NCI-H226 (cell line): ENCODE measurements at places on chromosomes 12 and 14.
A peak's percentile ranks its signal among the peaks of the same experiment; 100 is the strongest.

DNA sequence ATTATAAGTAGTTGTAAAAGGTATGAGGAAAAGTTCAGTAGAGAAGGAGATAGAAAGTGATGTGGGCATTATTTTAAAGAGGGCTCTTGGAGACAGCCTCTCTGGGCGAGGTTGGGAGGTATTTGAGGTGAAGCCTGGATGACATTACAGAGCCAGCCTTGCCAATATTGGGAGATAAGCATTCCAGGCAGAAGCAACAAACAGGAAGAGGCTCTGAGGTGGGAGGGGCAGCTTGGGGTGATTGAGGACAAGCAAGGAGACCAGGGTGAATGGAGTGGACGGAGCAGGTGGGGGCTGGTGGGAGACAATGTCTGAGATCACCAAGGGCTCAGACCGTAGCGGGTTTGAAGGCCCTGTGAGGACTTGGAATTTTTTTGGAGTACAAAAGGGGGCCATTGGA lies 87.3 kb downstream of the DYRK2 start:
- DNase-seq = peak; percentile 49

- DNase-seq = peak; percentile 79
Observed at GRCh38 chr12:92955997-92956663, 27.0 kb upstream of the EEA1 start.

- DNase-seq = no peak
Observed at GRCh38 chr14:20719777-20720176, 25.9 kb upstream of the EDDM3A start.

DNA sequence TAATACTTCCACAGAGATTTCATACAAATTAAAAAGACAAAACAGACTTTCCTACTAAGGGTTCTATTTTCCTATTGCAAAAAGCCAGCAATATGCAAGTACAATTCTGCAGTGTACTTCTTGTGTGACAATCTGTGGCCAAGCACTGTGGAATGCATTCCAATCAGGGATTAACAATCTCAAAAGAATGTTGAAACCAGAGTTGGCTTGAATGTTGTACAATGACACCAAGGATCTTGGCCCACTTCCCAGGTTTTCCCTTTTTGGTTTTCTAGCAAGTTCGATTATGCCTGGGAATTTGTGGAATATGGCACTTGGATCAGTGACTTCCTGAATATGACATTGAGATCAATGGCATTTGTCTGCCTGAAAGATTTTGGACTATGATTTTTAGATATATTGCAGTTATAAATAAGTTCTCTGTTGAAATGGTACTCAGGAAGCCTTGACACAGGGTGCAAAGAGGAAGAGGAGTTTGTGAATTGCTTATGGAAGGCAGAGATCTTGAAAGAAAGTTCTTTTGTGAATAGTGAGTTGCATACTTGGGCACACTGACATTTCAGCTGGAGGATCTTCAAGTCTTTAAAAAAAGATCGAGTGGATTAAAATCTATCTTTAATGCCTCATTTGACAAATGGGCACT lies 81.4 kb upstream of the FERMT2 start:
- peak; percentile 49 for DNase-seq

DNA sequence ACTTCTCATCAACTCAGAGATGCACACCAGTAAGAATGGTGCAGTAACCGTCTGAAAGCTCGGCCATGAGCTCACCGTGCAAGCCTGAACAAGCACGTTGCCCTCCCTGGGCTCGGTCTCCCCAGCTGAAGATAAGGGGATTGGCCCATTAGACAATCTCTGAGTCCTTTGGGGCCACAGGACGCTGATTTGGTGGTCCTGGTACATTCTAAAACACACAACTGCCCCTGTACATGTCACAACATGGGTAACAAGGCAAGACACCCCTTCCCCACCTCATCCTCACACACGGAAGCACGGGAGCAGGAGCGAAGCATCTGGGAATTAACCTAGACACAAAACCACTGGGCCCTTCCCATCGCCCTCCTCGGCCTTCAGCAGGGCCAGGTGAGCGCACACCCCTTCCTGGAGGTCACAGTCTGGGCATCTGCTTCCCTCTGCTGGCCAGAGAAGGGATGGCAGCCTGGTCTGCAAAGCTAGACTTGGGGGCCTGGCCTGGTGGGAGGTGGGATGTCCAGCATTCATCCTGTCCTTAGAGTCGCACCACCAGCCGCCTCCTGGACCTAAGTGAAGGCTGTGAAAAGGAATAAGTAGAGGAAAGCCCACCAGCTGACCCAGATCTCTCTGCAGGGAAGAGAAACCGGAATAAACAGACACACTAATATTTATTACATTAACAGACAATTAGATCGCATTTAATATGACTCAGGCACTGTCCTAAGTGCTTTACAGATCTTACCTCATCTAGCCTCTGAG lies 18.9 kb upstream of the SMUG1 start:
- peak; percentile 56 for DNase-seq

GRCh38 chr14:86501611-86502010 lies 971.7 kb downstream of the FLRT2 start:
- DNase-seq = no peak

DNA sequence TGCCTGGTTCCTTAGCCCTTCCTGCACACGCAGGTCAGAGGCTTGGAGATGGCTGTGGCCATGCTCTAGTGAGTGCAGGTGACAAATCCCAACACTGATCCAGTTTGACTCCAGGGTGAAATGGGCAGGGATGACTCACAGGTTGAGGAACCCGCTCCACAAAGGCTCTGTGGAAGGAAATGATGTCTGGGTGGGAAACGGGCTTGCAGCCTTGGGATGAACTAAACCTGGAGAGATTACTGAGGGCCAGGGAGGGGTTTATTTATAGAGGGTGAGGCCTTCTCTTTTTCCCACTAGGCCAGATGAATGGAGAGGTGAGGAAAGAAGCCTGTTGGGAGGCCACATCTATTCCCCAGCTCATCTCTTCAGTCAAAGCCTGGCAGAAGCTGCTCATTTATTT lies 29.3 kb upstream of the EMP1 start:
- DNase-seq = peak; percentile 34

GRCh38 chr14:100454437-100454836 lies 131.3 kb downstream of the SLC25A47 start:
- no peak for DNase-seq

- peak; percentile 36 for DNase-seq
Observed at GRCh38 chr12:8860165-8860961, 37.9 kb downstream of the A2ML1 start.

- DNase-seq = no peak
Observed at GRCh38 chr12:132439333-132439904, 50.5 kb upstream of the FBRSL1 start.

DNA sequence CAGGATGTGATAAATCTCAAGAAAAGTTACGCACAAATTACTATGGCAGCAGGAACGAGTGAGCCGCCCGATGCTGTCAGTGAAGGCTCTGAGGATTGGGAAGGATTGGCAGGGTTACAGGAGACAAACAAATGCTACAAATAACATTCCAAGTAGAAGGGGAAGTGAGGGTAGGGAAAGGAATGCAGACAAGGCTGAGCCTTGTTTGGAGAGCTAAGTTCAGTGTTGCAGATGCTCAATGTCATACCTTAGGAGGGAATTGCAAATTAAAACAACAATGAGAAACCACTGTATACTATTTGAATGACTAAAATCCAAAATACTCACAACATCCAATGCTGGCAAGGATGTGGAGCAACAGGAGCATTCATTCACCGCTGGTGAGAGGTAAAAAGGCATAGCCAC lies 1.3 kb downstream of the CLEC9A start:
- DNase-seq = peak; percentile 97

- DNase-seq = peak; percentile 89
Observed at GRCh38 chr12:105562199-105562971, 231.9 kb downstream of the C12orf75 start.

GRCh38 chr12:71162832-71163763 lies 5.3 kb upstream of the TSPAN8 start:
- DNase-seq = no peak
